ENCODE measurements at places on chromosomes 7 and 10. TPM values are rescaled to one million over a fixed set of nuclear protein-coding genes. Genes with fewer than 3 reads are reported as not detected.

DNA sequence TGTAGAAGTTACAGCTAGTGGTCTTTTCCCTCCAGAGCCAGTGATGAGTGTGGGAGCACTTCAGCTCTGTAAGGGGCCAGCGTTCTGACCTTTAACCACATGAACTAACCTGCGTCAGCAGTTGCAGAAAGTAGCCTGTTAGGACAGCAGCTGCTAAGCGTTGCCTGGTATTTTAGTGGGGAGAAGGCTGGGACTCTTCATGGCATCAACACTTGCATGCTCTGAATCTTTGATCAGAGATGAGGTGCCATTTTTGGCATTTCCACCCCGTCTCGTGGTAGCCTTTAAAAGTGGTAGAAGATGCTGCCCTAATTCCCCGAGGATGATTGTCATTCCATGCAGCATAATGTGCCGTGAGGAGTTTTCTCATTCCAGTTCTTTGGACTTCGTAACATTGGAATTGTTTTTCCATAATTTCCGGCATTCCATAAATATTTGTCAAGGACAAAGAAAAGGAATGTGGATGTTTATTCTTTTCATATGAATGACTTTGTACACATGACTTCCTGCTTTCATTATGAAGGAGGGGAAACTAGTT, 92.2 kb downstream of the AVL9 start:
- DNase-seq, result no peak
- no peaks in the 10 kb centered on the region for H3K36me3 ChIP-seq
- H3K27ac ChIP-seq, result peak overlapping the region; percentile 11
- peaks cover 36% of the 10 kb centered on the region for H3K4me1 ChIP-seq
- no peak overlapping the region for H3K4me3 ChIP-seq
- peaks cover 8% of the 10 kb centered on the region for H3K27me3 ChIP-seq

Gene ZNF488
- total RNA-seq, result 3.3 TPM

- H3K4me1 ChIP-seq, result peaks cover 2% of the 10 kb centered on the region
- H3K27me3 ChIP-seq, result peaks cover 10% of the 10 kb centered on the region
- no peak overlapping the region for H3K27ac ChIP-seq
- no peak overlapping the region for H3K4me3 ChIP-seq
These were observed 33.8 kb upstream of the PRLHR start for GRCh38 chr10:118629211-118629610.

DNA sequence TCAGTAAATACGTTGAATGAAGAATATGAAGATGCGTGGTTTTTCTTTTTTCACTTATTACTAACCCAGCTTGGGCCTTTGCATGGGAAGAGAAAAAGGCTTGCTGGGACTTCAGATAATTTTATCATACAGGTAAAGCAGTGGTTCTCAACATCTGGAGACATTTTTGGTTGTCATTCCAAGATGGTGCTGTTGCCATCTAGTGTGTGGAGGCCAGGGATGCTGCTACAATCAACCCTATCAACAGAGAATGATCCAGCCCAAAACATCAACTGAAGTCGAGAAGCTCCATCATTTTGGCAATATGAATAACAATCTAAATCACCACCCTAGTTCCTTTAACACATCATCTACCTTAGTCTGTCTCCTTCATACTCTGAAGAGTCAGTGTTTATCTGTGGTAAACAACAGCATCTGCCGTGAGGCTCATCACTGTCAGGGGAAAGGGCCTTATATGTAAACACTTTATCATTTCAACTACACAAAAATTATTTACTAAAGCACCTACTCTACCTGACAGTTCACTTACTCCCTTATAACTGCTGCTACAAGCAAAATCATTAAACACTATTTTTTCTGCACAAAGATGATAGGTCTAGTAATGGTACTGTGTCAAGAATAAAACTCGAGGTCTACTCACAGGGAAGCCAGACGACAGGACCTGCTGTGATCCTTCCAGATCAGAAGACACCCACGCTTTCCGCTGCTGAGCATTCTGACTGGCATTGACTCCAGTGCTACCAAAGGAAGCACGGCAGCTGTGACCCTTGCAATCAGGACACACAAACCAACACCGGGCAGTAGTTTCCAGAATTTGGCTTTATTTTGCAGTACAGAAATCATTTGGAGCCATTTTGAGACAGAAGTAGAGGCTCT, 48.6 kb downstream of the GDI2 start:
- no peaks in the 10 kb centered on the region for H3K36me3 ChIP-seq
- H3K4me1 ChIP-seq, result no peaks in the 10 kb centered on the region
- no peak overlapping the region for H3K27ac ChIP-seq
- no peak overlapping the region for H3K4me3 ChIP-seq

- H3K27ac ChIP-seq, result peak overlapping the region; percentile 16
- H3K4me3 ChIP-seq, result no peak overlapping the region
- peaks cover 7% of the 10 kb centered on the region for H3K27me3 ChIP-seq
- no peak for DNase-seq
- H3K36me3 ChIP-seq, result peaks cover 4% of the 10 kb centered on the region
These were observed 33.0 kb downstream of the HK1 start for GRCh38 chr10:69311309-69311708.

Gene CHCHD2
- total RNA-seq, result not detected

Gene TM9SF3
- total RNA-seq, result 99.1 TPM

- H3K36me3 ChIP-seq, result no peaks in the 10 kb centered on the region
- DNase-seq, result no peak
- peaks cover 2% of the 10 kb centered on the region for H3K27me3 ChIP-seq
These were observed 518.2 kb downstream of the SORCS3 start for GRCh38 chr10:105159268-105159667.

DNA sequence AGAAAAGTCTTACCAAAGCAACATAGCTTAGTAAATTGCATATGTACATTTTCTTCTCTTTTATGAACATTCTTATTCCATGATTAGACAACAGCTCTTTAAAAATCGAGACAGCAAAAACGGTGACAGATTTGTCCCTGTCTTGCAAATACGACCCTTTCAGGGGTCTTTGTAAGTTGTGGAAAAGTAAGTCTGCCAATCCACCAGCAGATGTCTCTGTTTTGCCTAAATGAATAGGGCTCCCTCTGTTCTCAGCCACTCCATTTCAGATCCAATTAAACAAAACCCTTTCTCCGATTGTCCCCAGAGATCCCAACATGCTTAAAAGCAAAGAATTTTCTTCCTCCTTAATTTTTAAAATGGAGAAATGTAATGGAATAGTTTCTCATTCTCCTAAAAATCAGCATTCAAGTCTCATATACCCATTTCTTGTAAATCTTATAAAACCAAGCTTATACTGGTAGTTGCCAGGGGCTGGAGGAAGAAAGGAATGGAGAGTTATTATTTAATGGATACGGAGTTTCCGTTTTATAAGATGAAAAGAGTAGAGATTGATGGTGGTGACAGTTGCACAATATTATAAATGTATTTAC, 61.0 kb upstream of the NFE2L3 start:
- peaks cover 24% of the 10 kb centered on the region for H3K4me1 ChIP-seq
- H3K27me3 ChIP-seq, result no peaks in the 10 kb centered on the region

Gene LRCH4
- 166 TPM for total RNA-seq

- no peak for DNase-seq
- no peaks in the 10 kb centered on the region for H3K36me3 ChIP-seq
- H3K27ac ChIP-seq, result no peak overlapping the region
- H3K4me1 ChIP-seq, result no peaks in the 10 kb centered on the region
These were observed 197.6 kb upstream of the ZNF32 start for GRCh38 chr10:43846187-43846680.

Gene C10orf62
- total RNA-seq, result not detected

Gene PPP1R17
- 657 TPM for total RNA-seq

DNA sequence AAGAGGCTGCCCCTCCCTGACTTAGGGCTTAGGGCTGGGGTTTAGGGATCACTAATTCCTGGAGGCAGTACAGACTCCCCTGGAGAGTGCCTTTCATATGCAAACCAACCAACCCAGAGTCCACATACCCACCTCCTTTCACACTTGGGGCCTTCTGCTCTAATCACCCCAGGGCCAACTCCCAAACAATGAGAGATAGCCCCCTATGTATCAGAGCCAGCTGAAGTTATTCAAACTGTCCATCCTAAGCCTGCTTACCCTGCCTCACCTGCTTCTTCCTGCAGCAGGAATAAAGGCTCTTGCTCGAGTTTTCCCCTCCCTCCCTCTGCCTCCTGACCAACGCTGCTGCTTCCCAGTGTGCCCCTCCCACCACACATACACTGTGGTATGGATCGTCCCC, 51.8 kb upstream of the SLC35G1 start:
- no peaks in the 10 kb centered on the region for H3K36me3 ChIP-seq
- no peak for DNase-seq
- H3K4me3 ChIP-seq, result no peak overlapping the region
- peaks cover 9% of the 10 kb centered on the region for H3K27me3 ChIP-seq

DNA sequence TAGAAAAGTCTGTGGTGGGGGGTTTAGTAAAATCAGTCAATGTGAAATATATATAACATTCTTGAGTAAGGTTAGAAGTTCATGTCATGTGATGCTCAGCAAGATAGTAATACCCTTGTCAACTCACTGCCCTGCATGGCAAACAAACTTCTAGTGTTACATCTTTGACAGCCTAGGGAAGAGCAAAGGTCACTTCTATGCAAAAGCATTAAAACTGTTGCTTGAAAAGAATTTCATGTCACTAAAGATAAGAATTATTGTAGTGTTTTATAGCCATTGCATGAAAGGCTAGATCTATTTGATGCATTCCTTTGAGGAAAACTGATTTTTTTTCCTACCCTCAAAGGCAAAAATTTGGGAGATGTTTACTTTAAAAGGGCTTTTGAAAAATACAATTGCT, 176.0 kb downstream of the SKAP2 start:
- H3K27me3 ChIP-seq, result no peaks in the 10 kb centered on the region
- H3K27ac ChIP-seq, result no peak overlapping the region
- peaks cover 14% of the 10 kb centered on the region for H3K4me1 ChIP-seq
- H3K36me3 ChIP-seq, result no peaks in the 10 kb centered on the region
- no peak overlapping the region for H3K4me3 ChIP-seq

DNA sequence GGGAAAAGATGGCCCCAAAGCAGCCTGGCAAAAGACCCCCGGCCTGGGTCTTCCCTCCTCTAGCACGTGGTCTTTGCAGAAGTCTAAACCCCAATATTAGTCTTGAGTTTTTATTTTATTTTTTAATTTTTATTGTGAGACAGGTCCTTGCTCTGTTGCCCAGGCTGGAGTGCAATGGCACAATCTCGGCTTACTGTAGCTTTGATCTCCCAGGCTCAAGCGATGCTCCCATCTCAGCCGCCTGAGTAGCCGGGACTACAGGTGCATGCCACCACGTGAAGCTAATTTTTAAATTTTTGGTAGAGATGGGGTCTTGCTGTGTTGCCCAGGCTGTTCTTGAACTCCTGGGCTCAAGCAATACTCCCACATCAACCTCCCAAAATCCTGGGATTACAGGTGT, 40.3 kb upstream of the MXI1 start:
- H3K36me3 ChIP-seq, result no peaks in the 10 kb centered on the region
- no peak overlapping the region for H3K27ac ChIP-seq
- H3K4me3 ChIP-seq, result no peak overlapping the region
- no peak for DNase-seq

DNA sequence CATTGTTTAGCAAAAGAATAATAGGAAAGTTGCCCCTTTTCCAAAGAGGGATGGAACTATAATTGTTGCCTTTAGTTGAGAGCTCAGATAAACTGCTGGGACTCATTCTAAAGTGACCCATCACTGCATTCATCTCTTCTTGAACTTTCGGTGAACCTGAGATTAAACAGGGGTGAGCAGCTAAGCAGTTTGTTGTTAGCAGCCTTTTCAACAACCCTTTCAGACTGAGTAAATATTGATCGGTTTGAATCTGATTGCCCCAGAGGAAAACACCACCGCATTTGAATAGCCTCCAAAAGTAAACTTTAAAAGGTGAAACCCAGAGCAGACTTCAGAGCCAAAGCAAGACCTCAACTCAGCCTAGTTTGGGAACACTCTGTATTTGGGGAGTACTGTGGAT, 4.7 kb downstream of the HOXA1 start:
- no peak overlapping the region for H3K4me3 ChIP-seq
- no peak for DNase-seq
- H3K27me3 ChIP-seq, result peaks cover 45% of the 10 kb centered on the region
- no peaks in the 10 kb centered on the region for H3K36me3 ChIP-seq

Gene FAM25C
- total RNA-seq, result not detected

DNA sequence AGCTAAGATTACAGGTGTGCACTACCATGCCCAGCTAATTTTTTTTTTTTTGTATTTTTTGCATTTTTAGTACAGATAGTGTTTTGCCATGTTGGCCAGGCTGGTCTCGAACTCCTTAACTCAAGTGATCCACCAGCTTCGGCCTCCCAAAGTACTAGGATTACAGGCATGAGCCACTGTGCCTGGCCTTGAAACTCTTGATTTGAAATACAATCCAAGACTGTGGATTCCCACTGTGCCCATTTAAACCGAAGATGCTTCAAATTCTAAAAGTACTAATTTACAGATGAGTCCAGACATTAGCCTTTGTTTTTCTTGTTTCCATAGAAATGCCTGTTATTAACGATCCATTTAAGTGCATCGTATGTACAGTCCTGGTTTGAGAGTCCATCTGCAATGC, 130.9 kb downstream of the CACNA2D1 start:
- H3K4me1 ChIP-seq, result peaks cover 16% of the 10 kb centered on the region
- no peak for DNase-seq
- H3K27ac ChIP-seq, result no peak overlapping the region
- peaks cover 4% of the 10 kb centered on the region for H3K27me3 ChIP-seq

GRCh38 chr7:80540836-80541235, 29.0 kb upstream of the GNAT3 start:
- no peaks in the 10 kb centered on the region for H3K4me1 ChIP-seq
- H3K4me3 ChIP-seq, result no peak overlapping the region
- no peak for DNase-seq
- H3K27me3 ChIP-seq, result no peaks in the 10 kb centered on the region
- no peak overlapping the region for H3K27ac ChIP-seq

Measured in glutamatergic neuron (in vitro differentiated cells).